Activated CD8-positive, alpha-beta memory T cell treated with anti-CD3 and anti-CD28 coated beads for 4 hours (primary cell): ENCODE measurements at places on chromosomes 6 and 20.
A peak's percentile ranks its signal among the peaks of the same experiment; 100 is the strongest.

- no peak for DNase-seq
Observed at GRCh38 chr6:169700296-169700695, 1.5 kb downstream of the WDR27 start.

GRCh38 chr6:90217506-90218127 is 79.0 kb downstream of the BACH2 start:
- DNase-seq = no peak

DNA sequence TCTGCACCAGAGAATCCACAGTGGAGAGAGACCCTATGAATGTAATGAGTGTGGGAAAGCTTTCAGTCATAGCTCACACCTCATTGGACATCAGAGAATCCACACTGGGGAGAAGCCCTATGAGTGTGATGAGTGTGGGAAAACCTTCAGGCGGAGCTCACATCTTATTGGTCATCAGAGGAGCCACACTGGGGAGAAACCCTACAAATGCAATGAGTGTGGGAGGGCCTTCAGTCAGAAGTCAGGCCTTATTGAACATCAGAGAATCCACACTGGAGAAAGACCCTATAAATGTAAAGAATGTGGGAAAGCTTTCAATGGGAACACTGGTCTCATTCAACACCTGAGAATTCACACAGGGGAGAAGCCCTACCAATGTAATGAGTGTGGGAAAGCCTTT is 11.9 kb downstream of the ZKSCAN8 start:
- DNase-seq = no peak

- no peak for DNase-seq
Observed at GRCh38 chr6:27279513-27280063, 32.1 kb downstream of the PRSS16 start.

GRCh38 chr6:138287144-138287955 is 69.1 kb upstream of the PBOV1 start:
- peak; percentile 4 for DNase-seq

GRCh38 chr6:119312875-119313338 is 36.7 kb downstream of the MAN1A1 start:
- no peak for DNase-seq
